Activated naive CD4-positive, alpha-beta T cell treated with anti-CD3 and anti-CD28 coated beads, Interleukin-2, amount 50 U/mL, for 16 hours (primary cell): ENCODE measurements at places on chromosomes 3 and 15.

- no peak for DNase-seq
Observed at GRCh38 chr3:23002836-23003732, 200.0 kb upstream of the UBE2E2 start.

- DNase-seq, result no peak
Observed at GRCh38 chr15:57376696-57377477, 582 bp downstream of the CGNL1 start.

DNA sequence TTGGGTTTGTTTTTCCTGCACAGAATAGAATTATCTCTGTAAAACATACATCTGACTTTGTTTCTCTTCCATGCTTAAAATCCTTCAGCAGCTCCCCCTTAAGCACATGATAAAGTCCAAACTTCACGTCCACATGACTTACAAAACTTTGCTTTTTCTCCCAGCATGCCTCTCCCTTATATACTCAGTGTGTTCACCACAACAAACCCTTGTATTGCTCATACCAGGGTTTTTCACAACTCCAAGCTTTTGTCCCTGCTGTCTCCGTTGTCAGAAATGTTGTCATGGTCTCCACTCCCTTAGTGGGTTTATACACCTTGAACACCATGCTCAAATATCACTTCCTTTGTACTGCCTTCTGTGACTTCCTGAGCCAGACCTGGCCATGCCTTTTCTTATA is 91.1 kb upstream of the MITF start:
- no peak for DNase-seq

DNA sequence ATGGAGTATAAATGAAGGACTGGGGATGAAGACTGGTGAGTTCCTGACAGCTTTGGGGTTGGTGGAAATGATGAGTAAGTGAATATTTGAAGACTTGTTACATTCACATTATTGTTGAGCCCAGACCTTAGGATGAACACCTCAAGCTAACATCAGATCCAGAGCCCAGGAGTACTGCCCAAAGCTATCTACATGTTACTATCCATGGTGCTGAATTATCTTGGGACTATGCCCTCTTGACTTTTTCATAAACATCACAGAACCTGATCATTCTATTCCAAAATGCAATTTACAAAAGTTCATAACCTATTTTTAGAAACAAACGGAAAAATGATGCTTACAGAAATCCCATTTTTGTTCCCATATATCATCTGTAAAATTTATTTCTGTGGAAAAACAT is 613.3 kb downstream of the TUSC7 start:
- no peak for DNase-seq

- no peak for DNase-seq
Observed at GRCh38 chr3:54515441-54516213, 393.3 kb downstream of the CACNA2D3 start.
